ENCODE measurements at places on chromosomes 7 and 10. TPM values are rescaled to one million over a fixed set of nuclear protein-coding genes. Genes with fewer than 3 reads are reported as not detected.

GRCh38 chr7:37093257-37093656 lies 355.4 kb downstream of the ELMO1 start:
- no peak for DNase-seq

- DNase-seq, result peak; percentile 40
Measured at GRCh38 chr7:139471740-139472353, 11.6 kb downstream of the KLRG2 start.

DNA sequence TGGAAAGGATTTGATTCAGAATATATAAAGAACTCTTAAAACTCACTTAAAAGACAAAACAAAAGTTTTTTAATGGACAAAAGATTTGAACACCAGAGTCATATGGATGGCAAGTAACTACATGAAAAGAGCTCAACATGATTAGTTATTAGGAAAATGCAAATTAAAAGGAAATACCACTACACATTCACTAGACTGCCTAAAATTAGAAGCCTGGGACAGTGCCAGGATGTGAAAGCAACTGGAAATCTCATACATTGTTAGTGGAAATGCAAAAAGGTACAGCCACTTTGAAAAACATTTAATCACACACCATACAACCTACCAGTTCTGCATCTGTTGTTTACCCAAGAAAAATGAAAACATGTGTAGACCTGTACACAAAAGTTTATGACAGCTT lies 48.8 kb downstream of the RALA start:
- DNase-seq, result no peak

The SLC26A5 gene
- not detected for total RNA-seq

The TUBB8 gene
- not detected for total RNA-seq

The RARRES2 gene
- total RNA-seq, result not detected

The CCDC3 gene
- 2.4 TPM for total RNA-seq
